Tibial artery (tissue), 4 donors: ENCODE measurements at places on chromosomes 12 and 14.

DNA sequence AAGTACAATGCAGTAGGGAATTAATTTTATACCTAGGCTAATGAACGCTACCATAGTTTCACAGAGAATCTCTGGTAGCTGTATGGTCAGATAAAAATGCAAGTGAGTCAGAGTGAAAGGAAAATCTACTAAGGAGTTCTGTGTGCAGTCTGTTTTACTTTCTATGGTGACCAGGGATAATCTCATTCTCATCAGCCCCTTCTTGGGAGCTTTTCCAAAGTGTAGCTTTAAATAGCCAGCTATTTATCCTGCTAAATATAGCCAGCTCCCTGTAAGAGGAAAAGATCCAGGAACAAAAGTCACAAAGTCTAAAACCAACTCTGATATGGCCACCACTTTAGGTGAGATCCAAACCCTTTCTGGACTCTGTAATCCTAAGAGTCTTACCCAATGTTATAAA is 75.5 kb downstream of the TMEM116 start:
- no peak for DNase-seq

- no peak for DNase-seq
Measured at GRCh38 chr12:26704214-26704613, 128.8 kb downstream of the ITPR2 start.

- no peak for DNase-seq
Measured at GRCh38 chr12:122834921-122835749, at the start of gene HIP1R. Gene HIP1R (plus strand): TSS chr12:122835457. CDS start chr12:122835551, 94 bp downstream.

DNA sequence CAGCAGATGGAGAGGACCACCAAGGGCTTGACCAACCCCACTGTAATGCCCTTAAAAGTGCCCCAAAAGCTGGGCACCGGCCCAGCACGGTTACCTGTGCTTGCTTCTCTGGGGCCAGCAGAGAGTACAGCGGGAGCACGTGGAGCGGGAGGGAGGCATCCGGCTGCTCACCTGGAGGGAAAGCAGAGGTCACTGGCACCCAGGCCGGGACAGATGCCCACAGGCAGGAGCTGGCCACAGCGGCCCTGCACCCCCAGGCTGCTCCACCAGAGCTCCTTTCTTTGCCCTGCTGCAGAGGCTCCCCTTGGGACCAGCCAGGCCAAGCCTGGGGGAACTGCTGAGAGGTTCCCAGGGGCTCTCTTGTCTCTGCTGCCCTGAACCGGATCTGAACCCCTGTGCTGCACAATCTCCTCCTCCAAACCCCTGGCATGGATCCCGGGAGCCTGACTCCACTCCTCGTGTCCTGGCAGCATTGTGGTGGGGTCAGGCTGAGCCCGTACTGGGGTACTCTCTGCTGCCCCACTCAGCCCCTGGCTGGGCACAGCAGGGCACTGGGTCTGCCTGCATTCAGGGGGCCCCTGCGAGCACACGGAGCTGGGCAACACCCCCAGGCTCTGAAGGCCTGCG is 24.0 kb downstream of the DHX37 start:
- no peak for DNase-seq

GRCh38 chr12:32030151-32030550 is 70.9 kb downstream of the RESF1 start:
- no peak for DNase-seq

DNA sequence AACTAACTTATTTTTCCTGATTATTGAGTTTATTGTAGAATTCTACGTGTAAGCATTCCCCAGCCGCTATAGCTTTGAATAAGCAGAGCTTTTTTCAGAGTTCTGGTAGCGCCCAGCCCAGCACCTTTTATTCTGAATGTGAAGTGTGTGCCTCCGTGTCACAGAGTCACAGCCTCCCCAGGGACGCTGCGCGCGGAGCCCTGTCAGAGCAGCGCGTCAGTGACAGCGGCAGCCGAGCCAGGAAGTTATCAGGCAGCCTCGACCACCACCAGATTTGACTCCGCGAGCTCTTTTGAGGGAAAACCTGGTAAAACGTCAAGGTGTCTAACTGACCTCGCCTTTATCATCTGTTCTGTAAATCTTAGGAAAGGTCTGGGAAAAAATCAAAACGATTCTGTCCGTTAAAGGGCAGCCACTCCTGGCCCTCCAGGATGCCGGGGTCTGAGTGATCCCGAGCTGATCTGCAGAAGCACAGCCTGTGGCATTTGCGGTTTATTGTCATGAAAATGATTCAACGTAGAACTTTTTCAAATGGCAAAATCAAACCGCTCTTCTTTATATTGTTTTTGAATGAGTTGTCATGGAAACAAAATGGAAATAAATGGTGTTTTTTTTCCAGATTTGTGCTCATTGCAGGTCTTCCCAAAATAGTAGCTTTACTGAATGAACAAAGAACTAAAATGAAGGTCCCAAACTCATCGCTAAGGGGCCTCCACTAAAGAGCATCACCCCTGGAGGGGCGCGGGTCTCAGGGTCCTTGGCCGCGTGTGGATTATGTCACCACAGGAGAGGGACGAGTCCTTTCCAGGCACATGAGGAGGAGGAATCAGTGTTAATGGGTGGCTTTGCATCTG is 43.1 kb upstream of the MMP17 start:
- no peak for DNase-seq
